Heart left ventricle (tissue), 16 donors: ENCODE measurements at places on chromosomes 4 and X.
A peak's percentile ranks its signal among the peaks of the same experiment; 100 is the strongest.

DNA sequence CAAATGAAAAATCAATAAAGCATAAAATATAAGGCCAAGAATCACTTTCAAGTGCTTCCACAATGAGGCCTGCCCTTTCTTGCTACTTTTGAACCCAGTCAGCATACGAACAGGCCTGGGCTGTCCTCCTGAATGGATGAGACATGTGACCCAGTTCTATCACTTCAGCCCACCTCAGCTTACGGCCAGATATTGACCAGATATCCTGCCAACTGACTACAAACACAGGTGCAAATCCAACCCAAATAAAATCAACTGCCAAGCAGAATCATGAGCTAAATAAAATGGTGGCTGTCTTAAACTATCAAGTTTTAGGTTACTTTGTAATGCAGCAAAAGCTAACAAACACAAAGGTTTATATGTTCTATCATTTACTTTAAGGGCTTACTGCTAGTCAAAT lies 53.7 kb downstream of the PDS5A start:
- DNase-seq: no peak

DNA sequence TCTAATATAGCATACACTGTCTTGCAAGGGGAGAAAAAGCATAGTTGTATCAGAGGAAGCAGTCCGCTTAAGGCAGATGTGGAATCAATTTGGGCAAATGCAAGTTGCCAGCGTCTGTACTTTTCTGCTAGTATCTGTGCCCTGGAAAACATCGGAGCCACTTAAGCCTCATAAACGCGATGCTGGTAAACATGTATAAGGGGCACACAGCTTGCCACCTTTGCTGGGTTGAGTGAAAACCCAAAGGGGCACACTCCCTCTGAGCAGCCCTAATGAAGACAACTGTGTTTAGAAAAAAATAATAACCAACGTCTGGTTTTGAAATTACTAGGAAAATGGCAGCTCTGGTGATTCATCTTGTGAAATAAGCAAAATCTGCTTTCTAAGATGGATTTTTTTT lies 24.3 kb downstream of the SMIM20 start:
- DNase-seq: no peak

DNA sequence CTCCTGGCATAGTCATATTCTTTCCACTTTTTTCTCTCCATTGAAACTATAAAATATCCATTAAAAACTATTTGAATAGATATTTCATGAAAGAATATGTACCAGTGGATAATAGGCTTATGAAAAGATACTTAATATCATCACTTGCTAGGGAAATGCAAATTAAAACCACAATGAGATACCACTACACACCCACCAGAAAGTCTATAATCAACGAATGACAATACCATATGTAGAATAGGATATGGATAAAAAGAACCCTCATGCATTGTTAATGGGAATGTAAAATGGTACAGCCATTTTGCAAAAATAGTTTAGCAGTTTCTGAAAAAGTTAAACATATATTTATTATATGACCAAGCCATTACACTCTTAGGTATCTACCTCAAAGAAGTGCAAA lies 218.7 kb upstream of the GPC4 start:
- DNase-seq: no peak

DNA sequence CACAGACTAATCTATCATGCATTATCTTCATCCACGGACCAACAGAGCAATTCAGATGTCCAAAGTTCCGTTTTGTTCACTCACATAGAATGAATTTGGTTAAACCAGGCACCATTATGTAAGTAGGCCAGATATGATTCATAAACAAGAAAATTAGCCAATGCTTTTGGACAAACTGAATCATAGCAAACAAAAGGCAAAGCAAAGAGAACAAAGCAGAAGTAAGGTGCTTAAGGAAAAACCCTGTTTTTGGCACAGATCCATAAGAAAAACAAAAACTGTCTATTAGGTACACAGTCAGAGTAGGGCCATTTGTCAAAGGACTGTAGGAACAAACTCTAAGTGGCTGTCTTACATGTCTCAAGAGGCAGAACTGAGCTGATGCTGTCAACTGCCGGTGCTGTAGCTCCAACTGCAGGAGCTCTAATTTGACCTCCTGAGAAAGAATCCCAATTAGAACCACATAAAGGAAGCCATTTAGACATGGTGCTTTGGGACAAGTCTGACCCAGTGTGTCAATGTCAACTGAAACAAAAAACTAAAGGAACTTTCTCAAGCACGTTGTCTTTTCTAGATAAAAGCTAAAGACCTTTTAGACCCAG lies 146.7 kb downstream of the COL25A1 start:
- DNase-seq: no peak

DNA sequence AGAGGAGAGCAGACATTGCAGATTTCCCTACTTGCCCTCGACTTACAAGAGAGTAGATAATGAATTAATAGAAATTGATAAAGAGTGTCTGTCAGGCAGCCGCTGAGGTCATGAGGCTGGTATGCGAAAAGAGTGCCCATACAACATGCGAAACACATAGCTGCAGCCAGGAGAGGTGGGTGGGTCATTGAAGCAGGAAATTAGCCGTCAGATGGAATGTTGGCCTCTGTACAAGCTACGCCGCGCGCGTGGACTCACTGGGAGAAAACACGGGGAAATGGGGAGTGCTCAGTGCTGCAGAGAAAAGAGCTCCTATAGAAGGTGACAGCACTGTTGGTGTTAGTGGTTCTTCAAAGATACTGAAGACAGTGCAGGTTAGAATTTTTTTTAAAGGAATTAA lies 125.1 kb downstream of the RAPGEF2 start:
- peak; percentile 84 for DNase-seq

- DNase-seq: no peak
Measured at GRCh38 chr4:118265312-118266144, 87.3 kb downstream of the PRSS12 start.

- no peak for DNase-seq
Measured at GRCh38 chr4:6812766-6813165, 30.2 kb downstream of the KIAA0232 start.

DNA sequence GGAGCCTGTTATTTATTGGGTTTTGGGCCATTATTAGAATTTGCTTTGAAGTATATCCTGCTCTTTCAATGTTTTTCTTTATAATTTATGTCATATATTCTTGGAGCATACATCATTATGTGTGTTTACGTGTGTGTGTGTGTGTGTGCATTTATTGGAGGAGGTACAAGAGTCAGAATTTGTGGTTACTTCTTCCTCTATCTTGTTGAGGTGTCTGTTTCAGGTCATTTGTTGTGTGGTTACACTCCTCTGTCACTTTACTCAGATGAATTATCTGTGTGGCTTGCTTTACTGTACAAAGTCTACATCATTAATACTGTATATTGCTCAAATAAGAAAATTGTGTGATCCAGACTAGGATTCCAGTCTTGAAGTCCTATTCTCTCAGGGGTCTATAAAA lies 1957.4 kb upstream of the TENM3 start:
- no peak for DNase-seq

DNA sequence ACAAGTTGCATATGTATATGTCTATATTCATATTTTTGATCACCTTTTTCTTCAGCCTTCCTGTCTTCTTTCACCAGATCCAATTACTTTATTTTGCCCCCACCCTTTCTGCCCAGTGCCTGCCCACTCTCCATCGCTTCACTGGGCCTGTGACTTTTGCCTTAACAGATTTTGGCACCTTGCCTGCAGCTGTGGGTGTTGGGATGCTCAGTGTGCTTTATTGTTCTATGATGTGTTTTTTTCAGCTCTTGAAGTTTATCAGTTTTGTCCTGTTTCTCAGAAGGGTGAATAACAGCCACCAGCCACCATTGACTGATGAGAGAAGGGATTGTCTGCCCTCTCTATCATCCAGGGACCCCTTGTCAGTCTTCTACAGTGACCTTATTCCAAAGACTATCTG lies 77.2 kb upstream of the GALNT7 start:
- DNase-seq: no peak

GRCh38 chr4:127482049-127482448 lies 150.7 kb upstream of the INTU start:
- DNase-seq: no peak

DNA sequence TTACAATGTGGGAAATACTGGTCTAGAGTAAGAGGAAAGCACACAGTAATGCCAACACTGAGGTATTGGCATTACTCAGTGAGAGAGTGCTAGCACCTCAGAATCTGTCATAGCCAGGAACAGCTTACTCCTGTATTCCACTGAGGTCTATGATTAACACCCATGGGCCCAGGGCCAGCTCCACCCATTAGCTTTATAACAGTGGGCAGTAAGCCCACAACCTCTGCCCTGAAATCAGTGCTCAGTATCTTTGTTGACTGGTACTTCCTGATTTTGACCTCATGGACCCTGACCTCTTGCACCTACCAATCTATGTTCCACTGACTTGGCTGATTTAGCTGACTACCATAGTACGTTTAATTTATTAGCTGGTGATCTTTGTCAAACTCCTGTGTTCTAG lies 56.1 kb downstream of the LANCL3 start:
- no peak for DNase-seq

GRCh38 chr4:61860376-61860775 lies 660.2 kb downstream of the ADGRL3 start:
- no peak for DNase-seq

GRCh38 chr4:17197070-17197469 lies 298.6 kb upstream of the LDB2 start:
- peak; percentile 33 for DNase-seq

DNA sequence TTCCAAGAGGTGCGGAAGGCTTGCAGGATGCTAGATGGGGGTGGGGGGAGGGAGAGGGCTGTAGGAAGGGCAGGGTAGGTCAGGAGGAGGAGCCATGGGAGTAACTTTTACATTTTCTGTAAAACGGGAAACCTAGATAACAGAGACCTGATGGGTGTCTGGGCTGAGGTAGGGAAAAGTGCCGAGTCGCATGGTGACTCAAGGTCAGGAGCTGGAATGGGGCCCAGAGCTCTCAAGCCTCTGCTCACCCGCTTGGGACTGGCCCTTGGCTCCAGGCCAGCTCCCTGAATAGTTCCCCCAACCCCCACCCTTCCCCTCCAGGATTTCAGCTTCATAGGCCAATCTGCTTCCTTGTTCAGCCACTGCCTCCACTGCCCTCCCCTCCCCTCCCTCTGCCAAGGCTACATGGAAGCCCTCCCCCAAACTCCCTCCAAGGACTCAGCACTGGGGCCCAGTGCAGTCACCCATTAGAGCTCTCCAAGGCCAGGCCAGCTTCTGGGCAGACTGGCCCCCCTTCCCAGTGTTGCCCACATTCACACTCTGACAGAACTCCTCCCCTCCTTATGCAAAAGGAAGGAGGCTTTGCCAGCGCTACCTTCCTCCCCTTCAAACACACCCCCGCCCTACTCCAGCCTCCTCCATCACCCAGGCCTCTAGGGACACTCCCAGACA lies 43.6 kb downstream of the TSC22D3 start:
- peak; percentile 94 for DNase-seq

DNA sequence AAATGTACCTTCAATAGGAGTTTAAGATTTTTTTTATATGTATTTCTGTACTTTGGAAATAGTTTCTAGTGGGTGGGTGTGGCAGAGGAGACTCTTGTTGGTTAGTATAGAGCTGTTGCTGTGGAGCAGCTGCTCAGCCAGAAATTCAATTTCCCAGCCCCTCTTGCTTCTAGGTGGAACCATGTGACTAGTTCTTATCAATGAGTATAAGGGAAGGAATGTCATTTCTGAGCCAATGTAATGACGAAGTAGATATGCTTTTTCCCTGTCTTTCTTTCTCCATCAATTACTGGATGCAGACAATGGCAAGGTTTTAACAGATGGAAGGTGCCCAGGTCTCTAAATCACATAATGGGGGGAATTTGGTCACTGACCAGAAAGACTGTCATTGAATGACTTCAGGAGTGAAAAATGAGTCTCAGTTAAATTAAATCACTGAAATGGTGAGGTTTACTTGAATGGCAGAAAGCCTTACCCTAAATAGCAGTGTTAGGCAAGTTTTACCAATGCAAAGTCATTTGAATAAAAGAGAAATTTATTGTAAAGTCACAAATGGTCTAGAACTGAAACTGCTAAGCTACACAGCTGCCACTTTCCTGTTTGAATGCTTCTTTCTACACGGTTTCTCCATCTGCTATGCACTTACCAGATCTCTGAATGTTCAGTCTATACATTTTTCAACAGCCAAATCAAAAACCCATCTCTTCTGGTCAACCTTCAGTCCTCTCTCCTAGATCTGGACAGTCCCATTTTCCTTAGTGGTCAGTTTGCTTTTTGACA lies 795.4 kb upstream of the MAGEB2 start:
- DNase-seq: no peak

DNA sequence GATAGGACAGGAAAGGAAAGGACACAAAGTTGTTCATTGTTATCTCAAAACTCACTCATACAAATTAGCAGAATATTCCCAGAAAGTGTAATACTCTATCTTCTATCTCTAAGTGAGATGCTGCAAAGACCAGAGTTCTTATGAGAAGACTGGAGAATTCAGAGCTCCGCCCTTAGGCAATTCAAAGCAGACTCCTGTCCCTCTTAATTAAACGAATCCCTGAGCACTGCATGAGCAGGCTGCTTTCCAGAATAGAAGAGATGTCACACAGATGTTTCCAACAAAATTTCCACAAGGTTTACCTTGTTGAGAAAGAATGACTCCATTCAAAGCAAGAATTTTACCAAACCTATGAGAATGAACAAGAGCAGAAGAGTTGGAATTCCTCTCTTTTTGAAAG lies 630.8 kb upstream of the INTU start:
- no peak for DNase-seq

GRCh38 chrX:22122510-22122909 lies 90.4 kb downstream of the PHEX start:
- DNase-seq: no peak

DNA sequence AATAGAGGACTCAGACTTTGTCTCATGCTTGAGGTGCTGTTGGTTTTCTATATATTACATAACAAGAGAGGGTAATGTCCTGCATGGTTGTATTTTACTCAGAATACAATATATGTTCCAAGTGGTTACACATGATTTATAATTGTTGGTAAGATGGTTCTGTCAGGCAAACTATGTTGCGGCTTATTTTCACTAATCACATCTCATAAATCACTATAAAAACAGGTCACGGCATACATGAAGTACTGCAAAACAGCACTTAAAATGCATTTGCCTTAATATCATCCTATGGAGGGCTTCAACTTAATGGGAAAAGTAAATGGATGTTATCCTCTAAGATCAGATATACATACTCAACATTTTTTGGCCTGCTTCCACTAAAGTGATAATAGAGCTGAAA lies 246.0 kb upstream of the ARSJ start:
- no peak for DNase-seq

- no peak for DNase-seq
Measured at GRCh38 chr4:85774489-85774888, 299.5 kb downstream of the ARHGAP24 start.

- no peak for DNase-seq
Measured at GRCh38 chr4:119971431-119972084, 95.1 kb downstream of the MAD2L1 start.

- DNase-seq: no peak
Measured at GRCh38 chr4:119136546-119136945, 914 bp downstream of the MYOZ2 start.

- peak; percentile 47 for DNase-seq
Measured at GRCh38 chr4:8857766-8858700, 13.6 kb downstream of the HMX1 start.

- DNase-seq: peak; percentile 86
Measured at GRCh38 chr4:24794916-24795665, at the start of gene SOD3. TSS of gene SOD3 (plus strand) at chr4:24795573. CDS start at chr4:24799522, 3,949 bp downstream.

GRCh38 chr4:185127021-185127925 lies 15.8 kb upstream of the SLC25A4 start:
- no peak for DNase-seq
